GM19239 (cell line): ENCODE measurements at places on chromosomes 12 and 14.

DNA sequence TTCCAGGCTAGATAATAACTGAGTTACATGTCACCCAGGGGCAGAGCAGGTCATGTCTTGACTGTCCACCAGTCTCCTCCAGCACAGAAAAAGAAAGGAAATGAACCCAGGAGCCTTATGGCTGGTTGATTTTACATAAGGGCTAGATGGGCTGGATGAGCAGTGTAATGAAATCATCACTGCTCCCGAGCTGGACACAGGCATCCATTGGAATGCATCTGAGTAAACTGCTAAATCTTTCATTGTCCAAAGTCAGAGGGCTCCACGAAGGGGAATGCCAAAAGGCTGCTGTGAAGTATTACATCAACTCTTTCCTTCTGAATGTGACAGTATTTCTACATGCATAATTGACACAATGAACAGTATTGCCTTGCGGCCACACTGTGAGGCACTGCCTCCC is 30.1 kb upstream of the TSPAN11 start:
- no peak for DNase-seq

- DNase-seq, result no peak
Measured at GRCh38 chr12:92561543-92561899, 141.3 kb upstream of the PLEKHG7 start.

DNA sequence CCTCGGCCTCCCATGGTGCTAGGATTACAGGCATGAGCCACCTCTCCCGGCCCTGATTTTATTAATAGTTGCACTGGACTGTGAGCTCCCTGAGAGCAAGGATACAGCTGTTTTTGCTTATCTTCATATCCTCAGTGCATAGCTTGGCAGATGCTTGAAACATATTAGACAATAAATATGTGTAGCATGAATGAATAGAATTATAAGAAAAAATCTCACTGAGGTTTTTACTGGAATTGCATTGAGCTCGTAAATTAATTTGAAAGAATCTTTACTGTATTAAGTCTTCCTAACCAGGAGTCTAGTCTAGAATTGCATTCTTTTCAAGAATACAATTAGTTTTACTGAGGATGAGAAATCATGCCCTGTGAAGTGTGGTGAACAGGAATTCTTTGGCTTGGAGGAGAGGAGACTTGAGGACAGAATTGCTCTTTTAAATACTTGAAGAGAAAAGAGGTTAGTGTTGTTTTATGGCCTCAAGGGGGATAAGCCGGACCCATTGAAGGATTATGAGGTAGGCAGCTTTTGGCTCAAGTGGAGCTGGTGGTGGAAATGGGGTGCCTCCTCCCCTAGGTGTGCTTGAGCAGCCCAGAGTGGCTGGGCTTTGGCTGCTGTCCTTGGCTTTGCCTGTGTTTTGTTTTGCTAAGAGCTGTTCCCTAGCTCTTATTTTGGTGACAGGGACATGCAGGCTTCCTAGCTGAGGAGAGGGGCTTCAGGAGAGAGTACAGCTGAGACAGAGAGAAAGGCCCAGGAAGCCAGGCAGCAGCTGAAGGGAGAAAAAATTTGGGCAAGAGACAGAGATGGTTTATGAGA is 34.0 kb downstream of the PLEKHD1 start:
- no peak for DNase-seq

DNA sequence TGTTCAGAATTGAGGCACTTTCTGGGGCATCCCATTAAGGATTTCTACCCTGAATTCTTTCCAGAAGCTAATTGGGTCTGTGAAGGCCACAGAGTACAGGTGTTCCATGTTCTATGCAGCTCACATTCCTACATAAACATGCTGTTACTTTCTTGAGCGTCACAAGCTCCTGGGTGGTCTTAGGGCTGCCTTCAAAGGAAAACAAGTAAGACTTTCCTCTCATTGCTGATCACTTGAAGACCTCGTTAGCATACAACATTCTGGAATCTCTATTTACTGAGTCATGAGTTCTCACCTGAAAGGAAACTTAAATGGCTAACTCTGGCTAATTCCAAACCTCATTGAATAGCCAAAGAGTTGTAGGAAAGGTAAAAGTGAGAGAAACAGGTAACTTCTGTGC is 63.0 kb upstream of the HMGA2 start:
- DNase-seq, result no peak
